Naive thymus-derived CD8-positive, alpha-beta T cell (primary cell): ENCODE measurements at places on chromosomes 2 and 18.

GRCh38 chr2:18883616-18884456 is 294.5 kb upstream of the NT5C1B start:
- DNase-seq: no peak

DNA sequence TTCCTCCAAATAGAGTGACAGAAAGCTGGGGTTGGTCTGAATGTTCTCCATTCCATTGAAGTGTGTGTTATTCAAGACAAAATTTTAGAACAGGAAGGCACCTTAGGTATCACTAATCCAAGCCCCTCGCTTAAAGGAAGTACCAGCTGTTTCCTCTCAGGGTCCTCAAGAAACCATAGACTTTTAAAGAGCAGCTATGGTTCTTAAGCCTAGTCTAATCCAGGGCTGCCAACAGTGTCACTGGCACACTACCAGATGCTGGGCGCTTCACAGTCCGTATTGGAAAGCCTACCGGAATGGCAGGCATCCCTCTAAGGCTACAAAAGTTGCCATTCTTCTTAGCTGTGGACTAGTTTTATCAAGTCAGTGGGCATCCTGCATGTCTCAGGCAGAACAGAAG is 1.9 kb downstream of the NEMP2 start:
- DNase-seq: no peak

- no peak for DNase-seq
Observed at GRCh38 chr18:67932271-67932670, 415.8 kb upstream of the DSEL start.

- no peak for DNase-seq
Observed at GRCh38 chr2:157182834-157183396, 74.6 kb upstream of the GALNT5 start.

- DNase-seq: no peak
Observed at GRCh38 chr2:176865336-176865735, 347.3 kb upstream of the HNRNPA3 start.

DNA sequence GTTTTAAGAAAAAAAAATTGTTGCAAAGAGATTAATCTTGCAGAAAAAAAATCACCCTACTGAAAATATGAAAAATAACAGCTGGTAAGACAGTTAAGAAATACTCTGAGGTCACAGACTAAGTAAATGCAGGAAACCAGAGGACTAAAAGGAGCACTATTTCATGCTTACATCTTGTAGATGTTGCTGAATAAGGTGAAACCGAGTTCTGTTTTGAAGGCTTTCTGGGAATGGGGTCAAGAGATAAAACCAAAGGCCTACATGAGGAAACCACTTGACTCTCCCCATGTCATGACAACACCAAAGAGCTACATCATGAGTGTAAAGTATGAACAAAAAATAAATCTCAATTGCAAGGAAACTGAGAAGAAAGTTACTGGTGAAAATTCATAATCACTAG is 197.6 kb downstream of the LRP1B start:
- no peak for DNase-seq
